Glutamatergic neuron (in vitro differentiated cells): ENCODE measurements at places on chromosomes 13 and 19.
A peak's percentile ranks its signal among the peaks of the same experiment; 100 is the strongest.

DNA sequence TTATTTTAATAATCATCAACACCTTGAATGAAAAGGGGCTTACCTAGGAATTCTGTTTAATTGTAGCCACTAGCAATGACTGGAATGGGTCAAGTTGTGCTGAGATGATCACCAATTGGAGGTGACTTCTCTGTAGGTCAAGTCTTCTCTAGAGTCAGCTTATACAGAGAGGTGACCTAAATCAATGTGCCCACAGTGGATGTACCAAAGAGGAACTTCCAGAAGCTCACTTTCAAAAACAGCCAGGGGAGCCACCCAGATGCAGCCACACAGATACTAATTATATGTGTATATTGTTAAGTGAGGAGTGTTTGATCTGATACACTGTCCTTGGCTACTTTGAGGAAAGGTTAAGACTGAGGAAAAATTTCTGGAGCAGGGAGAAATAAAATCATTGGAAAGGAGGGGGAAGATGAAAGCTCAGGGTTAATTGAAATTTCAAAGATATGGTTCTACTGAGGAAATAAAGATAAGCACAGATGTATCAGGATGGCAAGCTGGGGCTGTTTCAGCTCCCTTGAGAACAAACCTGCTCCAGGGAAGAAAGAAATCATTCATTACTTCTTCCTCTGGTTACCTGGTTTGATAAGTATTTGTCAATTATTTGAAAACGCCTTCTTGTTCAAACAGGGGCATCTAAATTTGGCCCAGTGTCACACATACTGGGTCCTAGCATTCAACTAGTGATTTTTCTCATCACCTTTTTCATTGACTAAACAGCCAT, 5.1 kb downstream of the GPR183 start:
- DNase-seq: no peak

DNA sequence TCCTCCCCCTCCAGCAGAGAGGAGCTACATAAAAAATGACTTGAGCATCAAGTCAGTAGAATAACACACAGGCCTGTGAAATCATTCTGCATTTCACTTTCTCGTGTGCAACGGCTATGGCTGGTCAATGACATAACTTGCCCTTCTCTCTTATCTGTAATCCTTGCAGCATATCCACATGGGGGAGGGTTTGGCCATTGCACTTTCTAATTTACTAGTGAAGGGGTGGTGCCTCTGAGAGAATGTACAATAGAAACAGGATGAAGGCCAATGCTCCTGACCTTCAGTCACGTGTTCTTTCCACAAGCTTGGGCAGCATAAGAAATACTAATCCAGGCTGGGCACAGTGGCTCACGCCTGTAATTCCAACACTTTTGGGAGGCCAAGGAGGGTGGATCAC, 641.0 kb upstream of the ARGLU1 start:
- no peak for DNase-seq

- no peak for DNase-seq
Measured at GRCh38 chr19:12237143-12237839, 57.4 kb downstream of the ZNF44 start.

DNA sequence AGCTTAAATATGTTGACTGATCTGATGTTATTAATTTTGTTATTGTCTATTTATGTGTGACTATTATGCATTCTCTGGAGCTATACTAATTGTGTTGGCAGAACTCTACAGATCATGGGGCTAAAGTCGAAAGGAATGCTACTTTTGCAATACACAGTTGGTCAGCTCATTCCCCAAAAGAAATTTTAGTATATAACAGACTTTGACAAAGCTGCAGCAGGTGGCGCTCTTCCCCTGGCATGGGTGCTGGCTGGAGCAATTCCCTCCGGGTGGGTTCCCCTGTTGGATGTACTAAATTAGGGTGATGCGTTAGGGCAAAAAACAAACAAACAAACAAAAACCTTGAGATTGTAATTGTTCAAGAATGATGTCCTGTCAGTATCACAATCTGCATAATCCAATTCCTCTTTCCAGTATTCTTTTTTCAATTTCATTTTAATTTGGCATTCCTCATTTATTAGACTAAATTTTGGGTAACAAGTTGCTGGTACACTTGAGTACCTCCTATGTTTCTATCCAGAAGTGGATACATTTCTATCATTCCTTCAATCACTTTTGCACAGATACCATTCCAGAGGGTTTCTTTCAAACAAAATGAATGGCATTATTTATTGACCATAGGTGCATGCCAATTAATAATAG, 322.8 kb upstream of the EDNRB start:
- DNase-seq: peak; percentile 70

DNA sequence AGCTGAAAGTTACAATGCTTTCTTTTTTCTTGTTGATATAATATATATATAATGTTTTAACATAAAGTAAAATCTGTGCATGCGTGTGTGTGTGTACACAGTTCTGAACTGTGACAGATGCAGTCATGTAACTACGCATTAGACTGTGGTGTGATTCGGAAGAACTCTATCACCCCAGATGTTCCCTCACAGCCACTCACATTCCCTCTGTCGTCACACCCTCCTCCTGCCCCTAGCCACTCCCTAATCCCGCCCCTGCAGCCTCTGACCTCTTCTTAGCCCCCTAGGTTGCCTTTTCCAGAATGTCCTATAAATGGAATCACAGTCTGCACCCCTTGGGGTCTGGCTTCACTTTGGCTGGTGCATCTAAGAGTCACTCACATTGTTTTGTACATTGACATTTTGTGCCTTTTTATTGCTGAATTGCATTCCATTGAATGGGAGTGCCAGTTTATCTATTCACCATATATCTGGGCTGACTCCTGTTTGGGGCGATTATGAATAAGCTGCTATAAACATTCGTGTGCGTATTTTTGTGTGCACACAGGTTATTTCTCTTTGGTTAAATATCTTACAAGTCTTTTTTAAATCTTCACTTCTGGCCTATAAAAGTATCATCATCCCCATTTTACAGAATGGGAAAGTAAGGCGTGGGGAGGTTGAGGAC, 20.4 kb downstream of the DHRS12 start:
- DNase-seq: peak; percentile 30

- DNase-seq: peak; percentile 89
Measured at GRCh38 chr19:507286-508203, at the start of gene TPGS1. TPGS1 (plus strand) TSS chr19:507497; CDS start chr19:507507, 10 bp downstream.

DNA sequence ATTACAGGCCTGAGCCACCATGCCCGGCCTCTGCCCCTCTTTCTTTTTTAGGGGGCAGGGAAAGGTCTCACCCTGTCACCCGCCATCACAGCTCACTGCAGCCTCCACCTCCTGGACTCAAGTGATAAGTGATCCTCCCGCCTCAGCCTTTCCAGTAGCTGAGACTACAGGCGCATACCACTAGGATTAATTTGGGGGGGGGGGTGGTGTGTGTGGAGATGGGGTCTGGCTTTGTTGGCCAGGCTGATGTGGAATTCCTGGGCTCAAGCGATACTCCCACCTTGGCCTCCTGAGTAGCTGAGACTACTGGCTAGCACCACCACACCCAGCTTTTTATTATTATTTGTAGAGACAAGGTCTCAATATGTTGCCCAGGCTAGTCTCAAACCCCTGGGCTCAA, 4.2 kb downstream of the APOE start:
- no peak for DNase-seq

DNA sequence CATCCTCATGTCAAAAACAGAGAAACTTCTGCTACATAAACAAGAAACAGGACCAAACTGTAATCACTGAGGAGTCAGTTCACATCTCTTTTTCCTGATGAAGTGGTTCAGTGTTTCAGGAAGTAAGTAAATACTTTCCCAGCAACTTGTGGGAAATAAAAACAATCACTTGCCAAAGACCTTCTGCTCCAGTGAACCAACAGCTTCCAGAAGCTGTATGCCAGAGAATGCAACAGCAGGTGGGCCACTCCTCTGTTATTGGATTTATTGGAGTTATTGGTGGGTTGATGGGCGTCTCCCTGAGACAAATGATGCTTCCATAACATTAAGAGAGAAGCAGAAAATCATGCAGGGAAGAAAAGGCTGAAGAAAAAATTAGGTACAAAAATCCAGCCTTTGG, 9.9 kb downstream of the SLC6A16 start:
- DNase-seq: no peak

DNA sequence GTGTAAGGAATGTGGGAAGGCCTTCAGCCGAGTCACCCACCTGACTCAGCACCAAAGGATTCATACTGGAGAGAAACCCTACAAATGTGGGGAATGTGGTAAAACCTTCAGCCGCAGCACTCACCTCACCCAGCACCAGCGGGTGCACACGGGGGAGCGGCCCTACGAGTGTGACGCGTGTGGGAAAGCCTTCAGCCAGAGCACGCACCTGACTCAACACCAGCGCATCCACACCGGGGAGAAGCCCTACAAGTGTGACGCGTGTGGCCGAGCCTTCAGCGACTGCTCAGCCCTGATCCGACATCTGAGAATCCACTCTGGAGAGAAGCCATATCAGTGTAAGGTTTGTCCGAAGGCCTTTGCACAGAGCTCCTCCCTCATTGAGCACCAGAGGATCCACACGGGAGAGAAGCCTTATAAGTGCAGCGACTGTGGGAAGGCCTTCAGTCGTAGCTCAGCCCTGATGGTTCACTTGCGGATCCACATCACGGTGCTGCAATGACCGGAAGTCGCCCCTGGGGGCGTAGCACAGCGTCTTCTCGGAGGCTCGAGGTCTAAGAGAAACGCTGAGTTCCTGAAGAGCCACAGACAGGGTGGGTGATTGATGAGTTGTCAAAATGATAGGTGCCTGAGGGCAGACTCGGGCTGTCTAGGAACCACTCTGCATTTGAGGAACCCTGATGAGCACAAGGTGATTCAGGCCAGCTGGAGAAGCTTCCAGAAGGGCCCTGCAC, 12.2 kb downstream of the ZSCAN22 start:
- no peak for DNase-seq

DNA sequence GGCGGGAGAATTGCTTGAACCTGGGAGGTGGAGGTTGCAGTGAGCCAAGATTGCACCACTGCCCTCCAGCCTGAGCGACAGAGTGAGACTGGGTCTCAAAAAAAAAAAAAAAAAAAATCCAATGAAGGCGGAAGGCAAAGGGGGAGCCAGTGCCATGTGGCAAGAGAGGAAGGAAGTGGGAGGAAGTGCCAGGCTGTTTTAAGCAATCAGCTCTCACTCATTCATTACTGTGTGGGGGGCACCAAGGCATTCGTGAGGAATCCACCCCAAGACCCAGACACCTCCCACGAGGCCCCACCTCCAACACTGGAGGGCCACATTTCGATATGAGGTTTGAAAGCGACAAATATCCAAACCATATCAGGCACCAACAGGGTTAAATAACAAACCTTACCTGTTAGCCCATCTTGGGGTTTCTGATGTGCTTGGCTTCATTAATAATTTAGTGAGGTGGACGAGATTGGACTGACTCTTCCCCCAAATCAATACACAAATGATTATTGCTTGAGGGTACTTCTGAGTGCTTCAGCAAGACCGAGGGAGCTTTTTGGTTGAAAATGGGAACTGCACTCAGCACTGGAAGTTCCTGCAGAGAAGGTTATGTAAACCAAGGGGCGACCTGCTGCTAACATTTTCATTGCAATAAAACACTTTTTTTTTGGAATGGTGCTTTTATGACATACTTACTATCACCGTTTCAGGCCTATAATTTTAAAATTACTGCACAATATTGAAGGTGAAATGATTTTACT, 7.5 kb upstream of the LRP3 start:
- DNase-seq: no peak

DNA sequence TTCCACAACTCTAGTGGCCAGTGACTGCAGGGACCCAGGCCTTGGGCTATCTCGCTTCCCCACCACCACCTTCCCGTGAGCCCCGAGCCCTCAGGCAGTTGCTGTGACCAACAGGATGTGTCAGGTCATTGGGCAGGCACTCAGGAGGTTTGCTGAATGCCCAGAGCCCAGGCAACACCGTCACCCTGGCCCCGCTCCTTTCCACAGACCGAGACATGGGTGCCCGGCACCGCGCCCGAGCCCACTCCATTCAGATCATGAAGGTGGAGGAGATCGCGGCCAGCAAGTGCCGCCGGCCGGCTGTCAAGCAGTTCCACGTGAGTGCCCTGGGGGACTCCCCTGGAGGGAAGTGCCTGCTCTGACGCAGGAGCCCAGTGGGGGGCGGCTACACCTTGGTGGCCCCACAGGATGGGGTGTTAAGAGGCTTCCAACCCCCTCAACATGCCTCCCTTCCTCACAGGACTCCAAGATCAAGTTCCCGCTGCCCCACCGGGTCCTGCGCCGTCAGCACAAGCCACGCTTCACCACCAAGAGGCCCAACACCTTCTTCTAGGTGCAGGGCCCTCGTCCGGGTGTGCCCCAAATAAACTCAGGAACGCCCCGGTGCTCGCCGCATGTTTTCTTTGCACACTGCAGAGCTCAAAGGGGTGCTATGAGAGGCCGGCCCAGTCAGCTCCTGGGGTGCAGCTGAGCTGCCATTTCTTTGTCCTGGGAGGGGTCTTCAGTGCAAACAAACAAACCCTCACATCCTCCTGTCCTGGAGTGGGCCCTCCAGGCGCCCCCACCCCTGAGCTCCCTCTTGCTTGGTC, 3.2 kb downstream of the RPL18A start:
- no peak for DNase-seq

- DNase-seq: peak; percentile 48
Measured at GRCh38 chr19:13825489-13826441, 30.5 kb downstream of the ZSWIM4 start.

GRCh38 chr19:50718255-50719118, 1.1 kb downstream of the SHANK1 start:
- DNase-seq: peak; percentile 46

GRCh38 chr19:51372649-51373504, at the start of gene NKG7:
NKG7 (minus strand) TSS chr19:51372654; CDS start chr19:51372535, 119 bp downstream.
- no peak for DNase-seq

DNA sequence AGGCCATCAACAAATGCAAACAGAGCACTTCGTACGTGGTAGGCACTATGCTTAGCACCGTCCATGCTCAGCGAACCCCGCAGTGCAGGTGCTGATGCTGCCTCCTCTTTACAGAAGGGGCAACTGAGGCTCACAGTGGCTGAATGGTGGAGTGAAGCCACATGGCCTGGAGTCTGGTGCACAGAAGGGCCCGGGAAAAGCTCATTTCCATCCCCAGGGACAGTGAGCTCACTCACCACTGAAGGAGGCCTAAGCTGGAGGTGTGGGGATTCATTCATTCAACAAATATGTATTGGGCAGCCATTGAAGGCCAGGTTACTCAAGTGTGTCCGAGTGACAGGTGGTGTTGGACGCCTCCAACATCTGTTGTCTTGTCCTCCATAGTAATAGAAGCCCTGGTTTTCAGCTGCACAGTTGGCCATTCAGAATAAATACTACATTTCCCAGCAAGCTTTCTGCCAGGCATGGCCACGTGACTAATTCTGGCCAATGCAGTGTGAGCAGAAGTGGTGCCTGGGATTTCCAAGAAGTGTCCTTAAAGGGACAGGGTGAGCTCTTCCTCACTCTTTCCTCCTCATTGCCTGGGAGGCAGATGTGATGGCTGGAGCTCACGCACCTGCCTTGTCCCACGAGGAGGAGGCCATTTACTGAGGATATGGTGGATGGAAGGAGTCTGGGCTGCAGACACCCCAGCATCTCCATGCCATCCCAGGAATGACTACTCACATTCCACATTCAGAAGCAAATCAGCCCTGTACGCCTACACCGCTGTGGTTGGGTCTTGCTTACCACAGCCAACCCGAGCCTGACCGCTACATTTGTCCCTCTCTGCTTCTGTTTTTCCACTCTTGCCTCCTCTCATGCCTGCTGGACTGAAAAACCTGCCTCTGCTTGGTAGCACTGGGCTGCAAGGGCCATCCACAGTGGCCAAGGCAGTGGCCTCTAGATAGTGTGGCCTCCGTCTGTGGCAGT, 2.3 kb upstream of the ZNRF4 start:
- peak; percentile 74 for DNase-seq

- no peak for DNase-seq
Measured at GRCh38 chr19:18637673-18638630, 1.1 kb downstream of the KLHL26 start.

GRCh38 chr13:110575322-110576069, 14.0 kb upstream of the RAB20 start:
- DNase-seq: peak; percentile 72

- DNase-seq: no peak
Measured at GRCh38 chr19:36527341-36527740, 730 bp downstream of the ZNF260 start.
